Erythroblast (primary cell): ENCODE measurements at places on chromosomes 6 and 20.
A peak's percentile ranks its signal among the peaks of the same experiment; 100 is the strongest.

GRCh38 chr20:933029-933428 is 16.9 kb upstream of the ANGPT4 start:
- no peak for DNase-seq

DNA sequence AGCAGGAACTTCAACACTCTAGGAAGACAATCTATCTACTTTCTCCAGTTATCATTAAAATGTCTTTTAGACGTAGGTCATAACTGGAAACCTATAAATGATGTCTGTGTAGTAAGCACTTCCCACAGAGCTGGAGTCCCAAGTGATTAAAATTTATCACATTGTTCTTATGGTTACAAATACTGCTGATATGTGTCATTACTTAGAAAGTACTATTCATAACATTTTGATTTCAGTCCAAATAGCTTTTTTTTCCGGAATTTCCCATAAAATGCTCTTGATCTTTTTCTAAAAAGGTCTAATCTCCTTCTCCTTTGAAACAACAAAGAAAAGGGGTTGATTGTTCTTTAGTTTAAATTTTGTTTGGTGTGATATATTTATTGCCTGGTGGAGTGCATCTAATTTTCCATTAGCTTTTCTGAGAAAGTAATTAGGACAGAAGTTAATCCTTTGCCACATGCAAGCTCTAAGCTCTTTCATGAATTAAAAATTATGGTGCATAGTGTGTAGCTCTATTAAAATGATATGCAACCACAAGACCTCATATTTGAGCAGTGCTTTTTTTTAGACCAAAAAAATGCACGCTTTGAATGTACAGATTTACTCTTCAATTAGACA is 132.7 kb upstream of the TCF21 start:
- DNase-seq = no peak

GRCh38 chr6:90294614-90294988 is 2.0 kb downstream of the BACH2 start:
- DNase-seq = no peak

DNA sequence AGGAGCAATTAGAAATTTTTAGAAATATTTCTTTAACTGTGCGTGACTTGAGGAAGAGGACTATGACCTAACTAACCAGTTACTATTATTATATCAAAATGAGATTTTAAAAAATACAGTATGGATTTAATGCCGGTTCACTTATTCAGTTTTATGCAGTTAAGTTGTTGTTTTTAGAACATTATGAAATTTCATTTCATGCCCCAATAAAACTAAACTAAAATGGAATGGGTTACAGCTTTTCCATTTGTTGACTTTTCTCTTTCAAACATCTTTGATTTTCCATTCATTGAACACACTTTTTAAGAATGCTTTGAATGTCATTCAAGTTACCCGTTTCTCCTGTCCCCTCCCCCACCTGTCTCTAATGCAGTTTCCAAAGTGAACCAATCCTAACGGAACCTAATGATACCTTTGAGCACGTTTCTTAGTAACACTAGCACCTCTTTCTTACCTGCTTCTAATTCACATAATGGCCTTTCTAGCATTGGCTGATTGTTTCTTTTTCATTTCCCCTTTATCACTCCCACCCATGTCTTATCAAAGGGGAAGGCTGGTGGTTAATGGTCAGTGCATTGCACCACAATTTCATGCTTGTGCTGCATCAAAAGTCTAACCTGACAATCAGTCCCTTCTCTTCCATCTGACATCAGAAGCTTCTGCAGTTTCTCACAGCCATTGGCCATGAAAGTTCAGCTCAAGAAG is 262.2 kb upstream of the TAB2 start:
- DNase-seq = peak; percentile 32

GRCh38 chr6:150177259-150177951 is 34.6 kb downstream of the PPP1R14C start:
- DNase-seq = no peak

DNA sequence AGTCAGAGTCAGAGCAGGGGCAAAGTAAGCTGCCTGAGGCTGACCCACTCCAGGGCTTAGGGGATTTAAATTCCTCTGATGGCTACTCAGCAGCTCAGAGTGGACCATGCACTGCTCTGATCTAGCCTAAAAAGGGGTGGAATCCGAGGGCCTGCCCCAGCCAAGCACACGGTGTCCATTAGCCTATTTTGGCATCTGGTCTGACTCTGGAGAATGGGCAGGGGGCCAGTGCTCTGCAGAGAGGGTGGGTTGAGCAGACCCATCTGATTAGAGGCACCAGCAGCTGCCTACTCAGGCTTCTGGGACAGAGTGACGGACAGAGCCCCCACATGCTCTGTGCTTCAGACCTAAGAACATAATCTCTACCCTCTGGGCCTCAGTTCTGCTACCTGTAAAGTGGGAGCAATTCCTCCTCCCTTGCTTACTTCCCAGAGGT is 25.9 kb upstream of the TGM2 start:
- DNase-seq = no peak

- no peak for DNase-seq
Measured at GRCh38 chr6:154440022-154440421, 70.5 kb downstream of the CNKSR3 start.

- no peak for DNase-seq
Measured at GRCh38 chr20:32443386-32443974, 85.3 kb downstream of the ASXL1 start.

- DNase-seq = peak; percentile 87
Measured at GRCh38 chr20:33443512-33444239, at the start of gene SNTA1. Gene SNTA1, minus strand, starts transcription at chr20:33443763. Its CDS starts 143 bp downstream, at chr20:33443620.

DNA sequence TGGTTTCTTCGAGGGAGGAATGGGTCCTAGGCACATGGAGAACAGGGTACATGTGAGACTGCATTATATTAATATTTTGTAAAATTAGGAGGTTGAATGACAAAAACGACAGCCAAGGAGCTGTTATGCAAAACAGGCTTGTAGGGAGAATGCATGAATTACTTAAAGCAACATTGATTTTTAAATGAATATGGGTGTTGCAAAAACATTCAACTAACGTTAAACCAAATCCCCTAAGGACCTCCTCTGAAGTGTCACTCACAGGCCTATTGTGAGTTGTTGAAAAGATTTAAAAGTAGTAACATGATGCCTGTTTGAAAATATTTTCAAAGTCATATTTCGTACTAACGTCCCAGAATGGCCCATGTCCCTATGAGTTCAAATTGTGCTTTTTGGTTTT is 21.9 kb downstream of the FBXL4 start:
- DNase-seq = no peak

DNA sequence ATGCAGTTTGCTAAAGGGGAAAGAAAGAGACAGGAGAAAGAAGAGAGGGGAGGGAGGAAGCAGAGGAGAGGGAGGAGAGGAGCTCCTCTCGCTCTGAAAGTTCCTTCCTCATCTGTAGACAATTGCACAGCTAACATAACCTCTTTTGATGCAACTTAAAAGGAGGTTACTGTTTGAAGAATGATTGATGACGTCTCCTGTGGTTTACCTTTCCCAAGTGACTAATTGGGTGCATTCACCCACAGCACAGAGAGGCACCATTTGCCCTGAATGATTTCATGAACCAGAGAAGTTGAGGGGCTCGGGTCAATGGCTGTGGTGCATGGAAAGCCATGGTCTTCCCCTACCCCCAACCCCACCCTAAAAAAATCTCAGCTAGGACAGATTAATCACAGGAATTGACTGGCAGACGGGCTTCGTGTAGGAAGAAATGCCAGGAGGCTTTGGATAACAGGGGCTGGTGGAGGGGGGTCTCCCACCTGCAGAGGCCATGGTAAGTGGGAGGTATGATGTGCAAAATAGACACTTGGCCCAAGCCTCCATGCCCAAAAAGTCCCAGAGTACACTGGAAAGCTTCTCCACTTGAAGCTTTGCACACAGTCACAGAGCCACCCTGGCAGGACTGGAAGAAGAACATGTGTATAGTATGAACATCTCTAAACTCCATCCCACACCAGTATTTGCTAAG is 213.7 kb downstream of the ANKRD60 start:
- no peak for DNase-seq

- DNase-seq = no peak
Measured at GRCh38 chr6:70797625-70798024, 129.9 kb downstream of the SMAP1 start.

DNA sequence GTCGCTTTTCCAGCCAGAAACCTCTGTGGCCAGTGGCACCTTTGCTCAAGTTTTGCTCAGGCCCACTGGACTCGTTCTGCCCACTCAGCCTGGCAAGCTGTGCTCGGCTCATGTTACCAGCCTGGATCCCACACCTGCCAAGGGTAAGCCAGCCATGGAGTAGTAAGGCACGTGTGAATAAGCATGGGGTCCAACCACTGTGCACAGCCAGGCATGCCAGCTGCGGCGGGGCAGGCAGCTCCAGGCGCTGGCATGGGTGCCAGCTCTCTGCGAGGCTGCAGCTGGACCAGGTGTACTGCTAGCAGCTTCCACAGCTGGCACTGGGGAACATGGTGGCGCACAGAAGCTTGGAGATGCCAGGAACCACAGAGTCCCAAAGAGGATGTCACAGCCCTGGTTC is 32.1 kb upstream of the PDYN start:
- DNase-seq = no peak
